Posterior cingulate gyrus (tissue), 11 donors: ENCODE measurements at places on chromosomes 13 and 19.

DNA sequence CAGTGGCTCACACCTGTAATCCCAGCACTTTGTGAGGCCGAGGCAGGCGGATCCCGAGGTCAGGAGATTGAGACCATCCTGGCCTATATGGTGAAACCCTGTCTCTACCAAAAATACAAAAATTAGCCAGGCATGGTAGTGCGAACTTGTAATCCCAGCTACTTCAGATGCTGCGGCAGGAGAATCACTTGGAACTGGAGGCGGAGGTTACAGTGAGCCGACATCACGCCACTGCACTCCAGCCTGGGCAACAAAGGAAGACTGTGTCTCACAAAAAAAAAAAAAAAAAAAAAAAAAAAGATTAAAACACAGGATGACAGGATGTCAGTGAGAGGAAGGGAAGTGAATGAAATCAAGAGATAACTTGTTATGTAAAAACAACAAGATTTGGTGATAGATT is 1158.5 kb downstream of the PCDH9 start:
- DNase-seq, result no peak

GRCh38 chr13:96821971-96822370 is 172.3 kb downstream of the OXGR1 start:
- no peak for DNase-seq

DNA sequence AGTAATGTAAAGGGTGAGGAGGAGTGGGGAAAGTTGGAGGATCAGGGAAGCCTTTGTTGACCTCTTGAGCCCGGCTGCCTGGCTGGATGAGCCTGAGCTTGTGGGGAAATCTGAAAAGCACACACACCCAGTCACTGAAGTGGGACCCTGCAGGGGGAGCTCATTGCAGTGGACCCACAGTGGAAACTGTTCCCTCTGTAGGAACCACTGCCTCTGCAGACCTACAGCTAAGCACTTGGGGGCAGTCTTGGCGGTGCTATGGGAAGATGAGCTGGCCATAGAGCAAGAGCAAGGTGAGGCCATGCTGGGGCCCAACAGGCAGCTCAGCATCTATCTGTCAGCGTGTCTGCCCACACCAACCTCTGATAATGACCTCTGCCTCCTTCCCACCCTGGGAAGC is 294.8 kb downstream of the TSHZ3 start:
- no peak for DNase-seq

GRCh38 chr13:100068133-100068931 is 20.6 kb upstream of the PCCA start:
- DNase-seq, result no peak

DNA sequence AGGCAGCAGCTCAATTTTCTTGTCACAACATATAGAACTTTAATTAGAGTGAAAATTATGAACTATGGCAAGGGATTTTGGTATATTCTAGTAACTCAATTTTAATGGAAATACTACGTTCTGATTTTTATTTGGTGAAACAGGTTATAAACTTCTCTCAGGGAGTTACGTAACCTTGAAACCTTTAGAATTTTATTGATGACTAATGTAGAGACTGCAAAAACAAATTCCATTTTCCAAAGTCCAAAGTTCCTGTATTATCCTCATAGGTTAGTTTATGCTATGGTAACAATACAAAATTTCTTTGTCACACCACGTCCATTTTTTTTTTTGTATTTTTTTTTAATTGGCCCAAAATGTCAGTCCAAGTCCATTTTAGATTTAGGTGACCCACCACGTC is 185.7 kb downstream of the KLF5 start:
- no peak for DNase-seq
